ENCODE measurements at places on chromosomes 11 and 22. TPM values are rescaled to one million over a fixed set of nuclear protein-coding genes. Genes with fewer than 3 reads are reported as not detected.

The KCNJ1 gene
- not detected for total RNA-seq

The OR10D3 gene
- total RNA-seq, result not detected

The CALCA gene
- total RNA-seq, result not detected

The RNF26 gene
- total RNA-seq, result 2.9 TPM

The ZP1 gene
- total RNA-seq, result not detected

The OR8D4 gene
- not detected for total RNA-seq

The BDNF gene
- total RNA-seq, result 16.0 TPM

The AMBRA1 gene
- 21.2 TPM for total RNA-seq

The SPON1 gene
- not detected for total RNA-seq

The ISX gene
- total RNA-seq, result not detected

The MRGPRX4 gene
- not detected for total RNA-seq

The RASD2 gene
- under 0.01 TPM for total RNA-seq

The RGL4 gene
- total RNA-seq, result not detected

The SLC22A25 gene
- not detected for total RNA-seq

The ART1 gene
- not detected for total RNA-seq

The OR10V1 gene
- total RNA-seq, result not detected

The LGALS12 gene
- total RNA-seq, result not detected

The OR9G1 gene
- not detected for total RNA-seq
